Fibroblast of pulmonary artery (primary cell): ENCODE measurements at places on chromosomes 13 and 19.
A peak's percentile ranks its signal among the peaks of the same experiment; 100 is the strongest.

DNA sequence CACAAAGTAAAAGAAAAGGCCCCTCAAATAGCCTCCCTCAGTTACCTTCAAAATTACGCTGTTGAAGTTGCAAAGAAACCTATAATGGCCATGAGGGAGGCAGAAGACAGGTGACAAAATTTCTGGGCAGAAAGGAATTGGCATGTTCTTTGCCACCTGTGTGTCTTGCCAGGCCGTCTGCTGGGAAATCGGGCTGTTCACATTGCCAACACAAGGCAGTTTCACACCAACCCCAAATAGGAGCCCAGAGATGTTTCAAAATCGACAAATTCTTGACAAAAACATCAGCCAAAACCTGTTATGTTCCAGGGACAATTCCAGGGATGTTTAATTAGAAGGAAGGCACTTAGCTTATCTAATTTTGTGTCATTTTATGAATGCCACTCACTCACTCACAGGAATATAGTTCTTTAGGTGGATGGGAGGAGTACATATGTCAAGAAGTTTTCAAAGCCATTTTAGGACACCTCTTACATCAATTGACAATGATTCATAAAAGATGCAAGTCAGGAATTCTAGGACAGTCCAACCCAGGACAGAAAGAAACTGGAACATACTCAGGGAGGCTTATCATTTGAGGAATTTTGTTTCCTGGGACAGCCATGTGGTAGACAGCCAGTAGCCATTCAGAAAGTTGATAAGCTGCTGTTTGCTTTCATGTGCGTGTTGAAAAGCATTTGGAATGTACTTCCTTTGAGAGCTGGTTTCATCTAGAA, 164.5 kb downstream of the RGCC start:
- peak; percentile 84 for DNase-seq

DNA sequence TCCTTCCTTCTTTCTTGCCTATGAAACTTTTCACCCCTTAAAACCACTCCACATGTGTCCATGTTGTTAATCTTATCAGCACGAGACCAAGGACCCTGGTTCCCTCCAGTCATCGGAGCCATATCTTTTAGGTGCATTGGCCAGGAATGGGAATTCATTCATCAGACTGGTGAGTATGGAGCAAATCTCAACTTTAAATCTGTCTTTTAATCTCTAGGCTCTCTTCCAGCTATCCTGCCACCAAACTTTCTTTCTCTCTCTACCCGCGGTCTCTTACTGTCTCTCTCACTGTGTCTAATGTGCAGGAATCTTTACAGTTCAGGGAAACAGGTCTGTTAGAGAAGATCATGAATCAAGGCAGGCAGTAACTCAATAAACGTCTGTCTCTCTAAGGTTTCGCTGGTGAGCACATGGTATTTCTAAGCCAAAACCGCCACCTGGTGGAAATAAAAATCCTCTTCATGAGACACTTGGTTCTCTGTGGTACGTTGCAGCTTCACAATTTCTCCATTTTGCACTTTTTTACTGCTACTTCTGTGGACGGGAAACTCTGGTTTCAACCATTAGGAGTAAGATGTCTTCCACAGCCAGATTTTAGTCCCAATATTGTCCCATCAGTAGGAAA, 16.1 kb downstream of the LGALS16 start:
- peak; percentile 68 for DNase-seq

DNA sequence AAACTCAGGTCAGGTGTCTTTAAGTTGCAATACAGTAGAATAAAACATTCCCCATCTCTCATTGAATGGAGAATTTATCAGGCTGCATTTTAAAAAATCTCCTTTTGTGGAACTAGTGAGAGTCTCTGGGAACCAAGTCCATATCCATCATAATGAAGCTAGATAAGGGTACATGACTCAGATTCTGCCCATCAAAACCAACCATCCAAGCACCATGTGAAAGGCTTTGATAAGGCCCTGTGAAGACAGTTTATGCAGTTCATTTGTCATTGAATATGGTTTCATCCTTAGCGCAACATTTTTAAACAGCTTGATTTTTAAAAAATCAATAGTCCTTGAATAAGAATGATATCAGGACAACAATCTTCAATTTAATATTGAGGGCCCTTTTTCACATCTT, 56.3 kb upstream of the DIAPH3 start:
- no peak for DNase-seq

GRCh38 chr19:18049385-18049784, 37.3 kb downstream of the IL12RB1 start:
- peak; percentile 59 for DNase-seq

DNA sequence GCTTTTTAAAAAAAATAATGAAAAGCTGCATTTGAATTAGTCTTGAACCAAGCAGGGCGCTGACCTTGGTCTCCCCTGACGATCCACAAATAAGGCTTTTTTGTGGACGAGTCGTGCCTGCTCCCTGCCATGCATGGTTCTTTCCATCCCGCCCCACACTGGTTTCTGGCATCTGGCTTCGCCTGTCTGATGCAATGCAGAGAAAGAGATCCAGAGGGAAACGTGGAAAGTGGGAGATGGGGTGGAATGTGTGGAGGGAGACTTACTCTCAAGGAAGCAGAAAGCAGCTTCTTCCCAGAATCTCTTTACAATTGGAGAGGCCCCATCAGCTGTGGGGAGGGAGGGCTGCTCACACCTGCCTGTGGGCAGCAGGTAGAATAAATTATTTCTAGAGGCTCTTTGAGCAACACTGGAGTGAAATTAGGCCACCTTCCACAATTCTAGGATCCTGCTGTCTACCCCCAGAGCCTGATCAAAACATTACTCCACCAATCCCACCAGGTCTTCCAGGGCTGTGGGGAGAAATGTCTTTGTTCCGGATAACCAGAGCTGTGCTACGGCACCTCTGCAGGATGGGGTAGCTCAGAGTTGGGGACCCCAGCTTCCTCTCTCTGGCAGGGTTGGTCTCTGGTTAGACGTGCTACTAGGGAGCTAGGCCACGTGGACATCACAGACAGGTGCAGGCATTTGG, 183.5 kb downstream of the UQCRFS1 start:
- DNase-seq = no peak

DNA sequence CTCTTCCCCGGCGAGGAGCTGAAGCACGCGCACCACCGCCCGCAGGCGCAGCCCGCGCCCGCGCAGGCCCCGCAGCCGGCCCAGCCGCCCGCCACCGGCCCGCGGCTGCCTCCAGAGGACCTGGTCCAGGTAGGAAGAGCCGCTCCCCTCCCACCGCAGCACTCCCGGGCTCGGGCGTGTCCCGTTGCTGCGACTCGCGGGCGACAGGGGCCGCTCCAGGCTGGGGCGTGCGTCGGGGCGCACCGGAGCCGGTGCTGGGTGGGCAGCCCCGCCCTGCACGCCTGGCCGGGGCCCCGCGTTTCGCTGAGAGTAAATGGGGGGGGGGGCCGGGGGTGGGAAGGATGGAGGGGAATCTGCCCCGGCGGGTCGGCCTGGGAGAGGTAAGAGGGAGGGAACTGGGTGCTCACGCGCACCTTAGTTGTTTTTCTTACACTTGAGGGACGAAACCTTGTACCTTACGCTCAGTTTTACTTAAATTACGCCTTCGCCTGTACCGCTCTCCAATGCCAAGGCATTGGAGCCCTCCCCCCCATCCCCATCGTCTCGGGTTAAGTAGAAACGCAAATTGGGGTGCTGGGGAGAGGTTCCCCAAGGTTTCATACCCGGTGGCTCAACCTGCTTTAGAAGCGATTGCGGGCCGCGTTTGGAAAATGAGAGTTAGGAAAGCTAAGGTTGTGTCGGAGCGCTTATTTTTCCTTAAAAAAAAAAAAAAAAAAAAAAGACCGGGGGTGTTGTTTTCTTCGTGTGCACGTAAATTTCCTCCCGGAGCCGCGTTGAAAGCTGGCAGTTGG, 850 bp downstream of the KLF5 start:
- no peak for DNase-seq

GRCh38 chr13:109874484-109875454, 88.4 kb upstream of the IRS2 start:
- DNase-seq = peak; percentile 65

- no peak for DNase-seq
Observed at GRCh38 chr19:29515706-29516357, 10.0 kb upstream of the VSTM2B start.

DNA sequence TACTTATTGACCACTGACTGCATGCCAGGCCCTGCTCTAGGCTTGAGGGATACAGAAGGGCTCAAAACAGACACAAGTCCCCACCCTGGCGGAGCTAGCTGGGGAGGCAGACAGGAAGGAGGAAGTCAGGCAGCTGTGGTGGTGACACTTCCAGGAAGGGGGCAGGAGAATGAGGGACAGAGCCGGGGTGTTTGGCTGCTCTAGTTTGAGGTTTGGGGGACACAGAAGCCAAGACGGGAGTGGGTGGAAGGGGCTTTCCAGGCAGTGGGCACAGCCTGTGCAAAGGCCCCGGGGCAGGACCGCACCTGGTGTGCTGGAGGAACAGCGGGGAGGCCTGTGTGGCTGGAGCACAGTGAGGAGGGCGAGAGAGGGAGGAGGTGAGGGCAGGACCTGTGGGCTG, 4.0 kb downstream of the MRPL54 start:
- no peak for DNase-seq

DNA sequence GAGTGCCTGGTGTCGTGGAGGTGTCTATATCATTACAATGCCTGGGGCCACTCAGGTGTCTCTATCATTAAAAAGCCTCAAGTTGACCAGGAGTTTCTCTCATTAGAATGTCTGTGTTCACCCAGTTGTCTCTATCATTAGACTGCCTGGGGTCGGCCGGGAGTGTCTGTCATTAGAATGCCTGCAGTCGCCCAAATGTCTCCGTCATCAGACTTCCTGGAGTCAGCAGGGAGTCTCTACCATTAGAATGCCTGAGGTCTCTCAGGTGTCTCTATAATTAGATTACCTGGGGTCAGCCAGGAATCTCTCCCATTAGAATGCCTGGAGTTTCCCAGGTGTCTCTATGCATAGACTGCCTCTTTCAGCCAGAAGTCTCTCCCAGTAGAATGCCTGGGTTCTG, 1477.6 kb downstream of the UQCRFS1 start:
- DNase-seq = no peak

DNA sequence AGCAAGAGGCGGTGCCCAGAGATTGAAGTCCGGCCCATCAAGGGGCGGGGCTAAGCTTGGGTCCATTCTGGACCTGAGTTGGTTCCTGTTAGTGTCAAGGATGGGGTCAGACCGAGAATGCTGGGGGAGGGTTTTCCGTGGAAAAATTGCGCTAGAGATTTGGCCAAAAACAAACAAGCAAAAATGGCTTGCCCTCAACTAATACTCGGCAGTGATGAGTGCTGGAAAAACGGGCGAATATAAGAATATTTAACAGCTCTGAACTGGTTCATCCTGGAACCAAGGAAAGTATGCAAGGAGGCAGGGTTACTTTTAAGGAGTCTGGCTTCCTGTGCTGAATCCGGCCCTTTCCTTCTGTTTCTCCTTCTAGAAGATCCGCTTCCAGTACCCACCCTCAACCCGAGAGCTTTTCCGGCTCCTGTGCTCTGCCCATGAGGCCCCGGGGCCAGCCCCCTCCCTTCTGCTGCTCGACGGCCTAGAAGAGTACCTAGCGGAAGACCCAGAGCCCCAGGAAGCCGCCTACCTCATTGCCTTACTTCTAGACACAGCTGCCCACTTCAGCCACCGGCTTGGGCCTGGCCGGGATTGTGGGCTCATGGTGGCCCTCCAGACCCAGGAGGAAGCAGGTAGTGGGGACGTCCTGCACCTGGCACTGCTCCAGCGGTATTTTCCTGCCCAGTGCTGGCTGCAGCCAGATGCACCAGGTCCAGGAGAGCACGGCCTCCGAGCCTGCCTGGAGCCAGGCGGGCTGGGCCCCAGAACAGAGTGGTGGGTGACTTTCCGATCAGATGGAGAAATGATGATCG, 880 bp downstream of the SWSAP1 start:
- DNase-seq = no peak

GRCh38 chr13:99208845-99209527, 8.3 kb downstream of the UBAC2 start:
- DNase-seq = no peak

GRCh38 chr13:98370806-98371515, 193.9 kb upstream of the RNF113B start:
- DNase-seq = peak; percentile 84

DNA sequence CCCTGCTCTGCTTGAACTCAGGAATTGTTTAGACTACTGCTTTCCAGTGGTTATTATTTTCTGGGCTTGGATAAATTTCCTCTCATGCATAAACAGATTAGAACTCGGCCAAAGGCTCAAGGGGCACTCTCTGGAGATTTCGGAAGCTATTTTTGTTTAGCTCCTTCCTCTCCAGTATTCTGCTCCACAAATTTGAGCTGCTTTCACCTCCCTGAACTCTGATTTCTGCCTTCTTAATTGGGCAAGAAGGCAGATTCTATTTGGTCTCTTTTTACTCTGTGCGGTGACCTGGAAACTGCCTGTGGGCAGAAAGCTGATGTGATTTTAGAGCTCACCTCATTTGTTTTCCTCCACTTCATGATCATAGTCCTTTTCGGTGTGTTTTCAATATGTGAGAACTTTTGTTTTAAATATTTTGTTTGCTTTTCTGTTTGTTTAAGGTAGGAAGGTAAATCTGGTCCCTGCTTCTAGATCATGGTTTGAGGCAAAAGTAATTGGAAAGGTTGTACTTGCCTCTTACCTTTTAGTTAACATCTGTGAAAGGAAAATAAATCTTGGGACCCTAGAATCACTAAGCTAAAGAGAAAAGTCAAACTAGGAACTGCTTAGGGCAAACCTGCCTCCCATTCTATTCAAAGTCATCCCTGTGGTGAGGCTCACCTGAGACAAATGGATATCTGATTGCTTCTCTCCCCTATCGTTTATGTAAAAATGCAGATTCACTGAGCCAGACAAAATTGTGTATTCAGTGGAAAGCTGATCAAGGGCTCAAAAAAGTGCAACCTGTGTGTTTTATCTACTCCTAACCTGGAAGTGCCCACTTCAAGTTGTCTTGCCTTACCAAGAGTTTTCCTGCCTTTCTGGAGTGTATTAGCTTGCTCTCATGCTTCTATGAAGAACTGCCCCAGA, 714.7 kb upstream of the PCDH20 start:
- DNase-seq = no peak

- DNase-seq = peak; percentile 67
Observed at GRCh38 chr19:38975214-38975860, at the start of gene FBXO17. FBXO17 (minus strand) TSS chr19:38975742; CDS start chr19:38950319, 25,423 bp downstream.

DNA sequence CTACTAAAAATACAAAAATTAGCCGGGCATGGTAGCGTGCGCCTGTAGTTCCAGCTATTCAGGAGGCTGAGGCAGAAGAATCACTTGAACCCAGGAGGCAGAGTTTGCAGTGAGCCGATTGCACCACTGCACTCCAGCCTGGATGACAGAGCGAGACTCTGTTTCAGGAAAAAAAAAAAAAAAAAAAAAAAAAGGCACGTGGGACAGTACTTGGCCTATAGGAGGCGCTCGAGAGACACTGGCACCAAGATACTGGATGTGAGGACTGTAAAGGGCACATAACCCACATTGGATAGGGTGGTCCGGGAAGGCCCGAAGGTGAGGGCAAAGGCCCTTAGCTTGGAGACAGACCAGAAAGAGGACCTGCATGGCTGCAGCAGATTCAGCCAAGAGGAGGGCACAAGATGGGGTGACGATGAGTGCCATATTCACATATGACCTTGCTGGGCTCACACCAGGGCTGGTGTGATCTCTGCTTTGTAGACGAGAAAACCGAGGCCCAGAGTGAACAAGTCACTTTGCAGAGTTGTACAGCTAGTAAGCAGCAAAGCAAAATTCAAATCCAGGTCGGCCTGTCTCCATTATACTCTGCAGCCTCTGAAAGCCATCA, 89.4 kb downstream of the DPF1 start:
- DNase-seq = peak; percentile 60

- DNase-seq = peak; percentile 70
Observed at GRCh38 chr13:80083081-80083852, 257.7 kb downstream of the SPRY2 start.

- DNase-seq = peak; percentile 74
Observed at GRCh38 chr13:114025714-114026431, 52.0 kb upstream of the C13orf46 start.

- DNase-seq = no peak
Observed at GRCh38 chr19:15897738-15898276, at the start of gene CYP4F2. CYP4F2 (minus strand) TSS chr19:15898074; CDS start chr19:15897611, 463 bp downstream.

GRCh38 chr19:35217649-35217990, 10.9 kb downstream of the FAM187B start:
- no peak for DNase-seq
